ENCODE measurements at places on chromosomes 13 and 19.

DNA sequence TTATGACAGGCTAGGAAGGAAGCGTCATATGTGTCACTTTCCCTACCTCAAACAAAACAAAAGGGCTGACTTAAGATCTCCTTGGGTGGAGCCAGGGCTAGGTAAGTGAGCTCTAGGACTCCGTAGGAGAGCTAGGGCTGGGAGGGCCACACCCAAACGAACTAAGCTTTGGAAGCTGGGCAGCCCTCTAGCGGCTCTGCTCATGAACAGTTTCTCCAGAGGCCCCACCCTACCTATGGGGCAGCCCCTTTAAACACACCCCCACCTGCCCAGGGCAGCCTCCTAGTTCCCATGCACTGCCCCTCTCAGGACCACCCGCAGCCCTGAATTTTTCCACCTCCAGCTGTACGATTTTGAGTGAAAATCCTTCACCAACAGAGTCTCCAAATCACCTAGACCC, 3.5 kb downstream of the PEG3 start:
- DNase-seq = no peak

GRCh38 chr19:40662925-40663694, 27.3 kb downstream of the NUMBL start:
- peak; percentile 36 for DNase-seq

GRCh38 chr13:93001866-93002461, 224.6 kb upstream of the GPC6 start:
- DNase-seq = no peak

- DNase-seq = no peak
Measured at GRCh38 chr13:96684469-96684868, 309.8 kb downstream of the OXGR1 start.

GRCh38 chr13:48236528-48237353, 3.7 kb downstream of the ITM2B start:
- DNase-seq = no peak

GRCh38 chr13:50990065-50990817, 80.7 kb downstream of the RNASEH2B start:
- DNase-seq = peak; percentile 39

All from NCI-H187 treated with DMSO at 0.1 percent for 48 hours (cell line).